ENCODE measurements at places on chromosomes 13 and 19. TPM values are rescaled to one million over a fixed set of nuclear protein-coding genes. Genes with fewer than 3 reads are reported as not detected.
A peak's percentile ranks its signal among the peaks of the same experiment; 100 is the strongest.

- H3K36me3 ChIP-seq = peaks cover 21% of the 10 kb centered on the region
- DNase-seq = no peak
- peak overlapping the region; percentile 39 for H3K4me3 ChIP-seq
- peaks cover 20% of the 10 kb centered on the region for H3K4me1 ChIP-seq
Observed at GRCh38 chr19:50478901-50479715, 2.5 kb upstream of the GARIN5A start.

- DNase-seq = no peak
- H3K36me3 ChIP-seq = peaks cover 23% of the 10 kb centered on the region
- peaks cover 94% of the 10 kb centered on the region for H3K4me1 ChIP-seq
- no peak overlapping the region for H3K4me3 ChIP-seq
- no peaks in the 10 kb centered on the region for H3K27me3 ChIP-seq
- peak overlapping the region; percentile 48 for H3K27ac ChIP-seq
Observed at GRCh38 chr19:38678217-38678890, 30.9 kb downstream of the ACTN4 start.

The TUBA3C gene
- total RNA-seq = not detected

GRCh38 chr13:94236872-94237271, 242.6 kb downstream of the DCT start:
- DNase-seq = no peak
- H3K27ac ChIP-seq = no peak overlapping the region
- peaks cover 2% of the 10 kb centered on the region for H3K36me3 ChIP-seq
- peaks cover 5% of the 10 kb centered on the region for H3K27me3 ChIP-seq

DNA sequence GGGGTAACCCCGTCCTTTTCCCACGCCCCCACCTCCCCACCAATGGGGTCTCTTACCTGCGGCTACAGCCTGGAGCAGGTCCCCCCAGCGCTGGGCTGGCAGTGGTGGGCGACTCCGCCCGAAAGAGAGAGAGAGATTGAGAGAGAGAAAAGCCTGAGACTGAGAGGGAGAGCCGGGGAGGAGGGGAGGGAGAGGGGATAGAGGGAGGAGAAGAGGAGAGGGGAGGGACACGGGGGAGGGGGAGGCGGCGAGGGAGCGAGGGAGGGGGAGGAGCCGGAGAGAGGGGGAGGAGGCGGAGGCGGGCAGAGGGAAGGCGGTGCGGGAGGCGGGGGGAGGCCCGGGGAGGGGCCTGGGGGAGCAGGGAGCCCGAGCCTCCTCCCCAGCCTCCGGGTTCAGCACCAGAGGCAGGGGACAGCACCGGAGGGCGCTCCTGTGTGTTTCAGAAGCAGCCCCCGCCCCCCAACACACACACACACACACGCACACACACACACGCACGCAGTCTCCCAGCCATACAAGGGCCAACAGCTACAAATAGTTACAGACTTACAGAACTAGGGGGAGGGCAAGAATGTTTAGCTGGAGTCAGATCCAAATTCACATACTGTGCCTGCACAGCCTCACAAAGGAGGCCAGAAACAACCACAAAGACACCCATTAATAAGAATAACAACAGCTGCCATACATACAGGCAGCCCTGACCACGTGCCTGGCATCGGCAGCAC, at the start of gene SLC8A2:
TSS of gene SLC8A2 (minus strand) at position 161 of the 725 bp plus-strand sequence. CDS start 5,490 bp downstream, outside the sequence.
- no peaks in the 10 kb centered on the region for H3K36me3 ChIP-seq
- H3K4me1 ChIP-seq = no peaks in the 10 kb centered on the region
- H3K4me3 ChIP-seq = no peak within 1 kb of the TSS
- peak; percentile 59 for DNase-seq
